ENCODE measurements at places on chromosomes 4 and X.

DNA sequence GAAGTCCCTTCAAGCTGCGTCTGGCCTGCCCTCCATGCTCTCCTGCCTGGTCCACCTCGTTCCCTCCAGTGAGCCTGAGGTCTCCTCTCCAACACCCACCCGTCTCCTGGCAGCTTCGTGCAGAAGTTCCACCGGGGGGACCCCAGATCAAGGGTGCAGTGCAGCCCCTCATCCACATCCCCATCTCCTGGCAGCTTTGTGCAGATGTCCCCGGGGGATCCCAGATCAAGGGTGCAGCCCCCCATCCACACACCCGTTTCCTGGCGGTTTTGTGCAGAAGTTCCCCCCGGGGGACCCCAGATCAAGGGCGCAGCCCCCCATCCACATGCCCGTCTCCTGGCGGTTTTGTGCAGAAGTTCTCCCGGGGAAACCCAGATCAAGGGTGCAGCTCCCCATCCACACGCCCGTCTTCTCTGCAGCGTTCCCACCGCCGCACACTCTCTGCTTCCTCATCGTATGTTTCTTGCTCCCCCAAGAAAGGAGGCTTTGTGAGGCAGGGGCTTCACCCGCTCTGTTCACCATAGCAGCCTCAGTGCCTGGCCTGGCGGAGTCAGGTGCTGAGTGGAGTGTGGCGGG lies 35.7 kb downstream of the PIGG start:
- no peak for DNase-seq

GRCh38 chr4:159216834-159217233 lies 114.0 kb downstream of the RAPGEF2 start:
- no peak for DNase-seq

DNA sequence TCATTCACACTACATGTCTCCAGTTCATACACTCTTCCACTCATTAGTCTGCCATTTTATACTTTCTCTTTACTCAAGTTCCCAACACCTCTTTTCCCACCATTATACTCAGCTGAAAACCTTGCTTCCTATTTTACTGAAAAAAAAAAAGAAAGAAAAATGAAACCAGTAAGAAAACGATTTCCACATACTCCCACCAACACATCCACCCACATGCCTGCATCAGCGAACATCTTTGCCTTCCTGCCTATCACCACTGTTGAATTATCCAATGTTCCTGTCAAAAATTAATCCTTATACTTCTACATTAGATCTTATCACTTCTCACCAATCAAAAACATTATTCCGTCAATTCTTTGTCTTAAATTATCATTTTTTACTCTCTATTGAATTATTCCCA lies 188.1 kb upstream of the FAM241A start:
- DNase-seq = no peak

GRCh38 chrX:107714206-107714891 lies 61.2 kb downstream of the TSC22D3 start:
- DNase-seq = no peak

DNA sequence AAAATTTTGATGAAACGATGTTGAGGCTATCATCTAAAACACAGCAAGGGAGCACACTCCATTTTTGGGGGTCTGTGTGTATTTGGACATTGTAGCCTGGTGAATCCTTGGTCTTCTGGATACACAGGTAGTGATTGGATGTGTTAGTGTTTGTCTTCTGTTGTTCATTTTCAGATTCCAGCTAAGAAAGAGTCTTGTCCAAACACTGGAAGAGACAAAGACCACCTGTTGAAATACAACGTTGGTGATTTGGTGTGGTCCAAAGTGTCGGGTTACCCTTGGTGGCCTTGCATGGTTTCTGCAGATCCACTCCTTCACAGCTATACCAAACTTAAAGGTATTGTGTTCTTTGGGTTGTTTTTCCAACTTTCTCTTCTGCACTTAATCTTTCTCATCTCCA lies 32.8 kb downstream of the NSD2 start:
- no peak for DNase-seq

GRCh38 chrX:137033774-137034507 lies at the start of gene GPR101:
Gene GPR101 (minus strand): TSS chrX:137033995. CDS start chrX:137031674, 2,321 bp downstream.
- DNase-seq = no peak

DNA sequence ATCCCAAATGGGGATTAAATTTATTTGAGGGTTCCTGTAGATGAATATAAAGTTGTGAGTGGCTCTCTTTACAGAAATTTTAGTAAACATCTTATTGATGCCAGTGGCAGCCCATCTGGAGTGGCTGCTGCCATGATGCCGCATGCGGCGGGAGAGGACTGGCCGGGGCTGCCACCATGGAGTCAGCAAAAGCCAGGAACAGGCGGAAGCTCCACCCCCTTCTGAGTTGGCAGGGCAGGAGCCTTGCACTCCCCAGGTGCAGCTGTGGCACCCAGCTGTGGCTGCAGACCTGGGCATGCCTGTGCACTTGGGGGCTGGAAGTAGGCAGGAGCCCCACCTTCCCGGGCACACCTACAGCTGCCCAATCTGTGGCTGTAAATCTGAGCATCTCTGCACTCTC lies 92.3 kb downstream of the KCNIP4 start:
- DNase-seq = no peak

GRCh38 chrX:36986231-36986630 lies 21.9 kb upstream of the FAM47C start:
- no peak for DNase-seq

DNA sequence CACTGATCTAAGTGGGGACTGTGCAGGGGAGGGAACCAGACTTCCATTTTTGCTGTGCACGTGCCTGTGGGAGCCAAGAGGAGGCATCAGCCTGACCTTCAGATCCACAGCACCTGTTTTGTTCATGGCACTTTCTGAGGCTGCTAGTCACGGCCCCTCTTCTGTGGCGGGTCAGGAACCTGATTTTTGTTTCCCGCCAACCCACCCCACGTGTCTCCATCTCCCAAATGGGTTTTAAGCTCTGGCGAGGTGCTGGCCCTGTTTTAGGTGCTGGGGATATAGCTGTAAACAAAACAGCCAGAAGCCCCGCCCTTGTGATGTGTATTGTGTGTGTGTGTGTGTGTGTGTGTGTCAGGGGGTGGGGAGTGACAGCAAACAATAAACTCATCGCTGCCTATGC lies 60.4 kb upstream of the GRPEL1 start:
- DNase-seq = no peak

DNA sequence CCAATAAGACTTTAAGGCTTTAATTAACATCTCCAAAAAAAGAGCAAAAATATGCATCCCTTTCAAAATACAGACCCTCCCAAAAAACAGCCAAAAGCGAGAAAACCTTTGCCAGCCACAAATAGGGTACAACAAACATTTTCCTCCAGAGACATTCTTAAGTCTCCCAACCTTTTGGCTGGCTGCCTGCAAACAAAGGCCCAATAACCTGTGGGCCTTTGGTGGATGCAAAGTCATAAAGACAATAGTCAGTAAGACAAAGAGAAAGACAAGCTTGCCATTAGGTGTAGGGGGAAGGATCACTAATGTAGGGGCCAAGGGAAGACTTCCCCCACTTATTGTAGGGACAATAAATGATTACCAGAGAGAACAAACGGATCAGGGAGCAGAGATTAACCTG lies 215.5 kb upstream of the ZFP42 start:
- DNase-seq = no peak

DNA sequence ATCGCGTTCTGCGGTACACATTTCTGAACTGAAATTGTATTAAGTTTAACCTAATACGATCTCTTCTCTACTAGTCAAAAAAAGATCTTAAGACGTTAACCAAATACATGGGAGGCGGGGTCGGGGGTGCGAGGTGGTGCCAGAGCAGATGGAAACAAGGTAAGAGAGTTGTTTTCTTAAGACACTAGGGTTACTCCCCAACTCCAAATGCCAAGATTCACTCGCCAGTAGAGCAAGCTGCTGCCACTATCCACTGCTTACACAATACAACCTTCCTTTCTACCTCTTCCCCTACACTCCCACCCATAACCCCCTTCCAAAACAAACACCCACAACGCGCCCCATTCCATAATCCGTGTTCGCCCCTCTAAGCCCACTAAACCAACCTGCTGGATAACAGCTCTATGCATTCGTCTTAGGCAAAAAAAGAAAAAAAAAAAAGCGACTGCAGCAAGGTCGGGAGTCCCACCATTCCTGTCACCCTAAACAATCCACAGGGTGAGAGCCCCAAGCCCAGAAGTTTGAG lies 1.3 kb downstream of the LCORL start:
- DNase-seq = no peak

DNA sequence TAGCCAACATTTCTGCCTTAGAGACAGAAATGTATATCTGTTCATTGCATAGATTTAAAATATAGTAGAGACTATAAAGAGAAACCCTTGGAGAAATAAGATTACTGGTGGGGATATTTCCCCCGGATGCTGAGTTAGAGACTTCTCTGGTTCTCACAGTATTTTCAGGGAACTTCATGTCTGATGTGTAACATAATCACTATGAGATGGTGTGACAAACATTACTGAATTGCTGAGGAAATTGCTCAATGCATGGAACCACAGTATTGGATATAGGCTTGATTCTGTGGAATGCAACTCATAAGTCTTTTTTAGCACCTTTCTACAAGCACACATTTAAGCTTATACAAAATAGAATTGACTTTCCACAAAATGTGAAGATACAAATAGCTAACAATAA lies 152.7 kb downstream of the SOWAHB start:
- DNase-seq = no peak

- DNase-seq = no peak
Observed at GRCh38 chr4:3025881-3026280, 48.5 kb downstream of the HTT-AS start.

DNA sequence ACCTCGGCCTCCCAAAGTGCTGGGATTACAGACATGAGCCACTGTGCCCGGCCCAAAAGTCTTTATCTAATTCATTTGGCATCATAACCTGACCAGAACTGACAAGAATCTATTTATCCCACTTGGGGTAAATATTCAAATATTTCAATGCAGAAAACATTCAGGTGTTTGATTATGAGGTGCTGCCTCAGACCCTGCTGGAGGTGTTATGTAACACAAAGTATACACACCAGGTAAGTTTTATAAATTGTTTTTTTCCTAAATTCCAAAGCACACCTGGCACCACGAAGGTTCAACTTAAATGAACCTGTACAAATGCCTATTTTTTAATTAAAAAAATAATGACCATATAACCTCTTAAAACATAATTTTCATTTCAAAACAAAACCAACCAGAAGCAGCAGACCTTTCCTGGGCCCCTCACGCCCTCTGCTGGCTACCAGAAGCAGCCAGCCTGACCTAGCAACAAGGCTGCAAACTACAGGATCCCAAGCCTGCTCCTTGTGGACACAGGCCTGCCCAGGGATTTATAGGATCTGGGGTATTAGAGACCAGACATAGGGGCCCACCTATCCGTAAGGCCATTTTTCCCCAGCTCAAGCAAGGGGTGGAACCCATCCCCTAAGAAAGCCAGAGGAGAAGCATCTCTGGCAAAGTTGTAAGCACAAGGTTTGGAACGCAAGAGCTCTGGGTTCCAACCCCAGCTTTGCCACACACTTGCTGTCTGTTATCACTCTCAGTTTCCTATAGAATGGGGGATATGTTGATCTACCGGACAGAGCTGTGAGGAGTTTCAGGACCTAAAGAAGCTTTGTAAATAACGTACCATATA lies 11.7 kb downstream of the OTUD5 start:
- DNase-seq = peak; percentile 50

- DNase-seq = no peak
Observed at GRCh38 chr4:85779165-85779564, 304.2 kb downstream of the ARHGAP24 start.

- DNase-seq = peak; percentile 73
Observed at GRCh38 chr4:184096561-184097240, 121.0 kb downstream of the ENPP6 start.

GRCh38 chr4:64334964-64335363 lies 74.3 kb downstream of the TECRL start:
- DNase-seq = no peak

- no peak for DNase-seq
Observed at GRCh38 chrX:129741880-129742758, 3.3 kb downstream of the XPNPEP2 start.

DNA sequence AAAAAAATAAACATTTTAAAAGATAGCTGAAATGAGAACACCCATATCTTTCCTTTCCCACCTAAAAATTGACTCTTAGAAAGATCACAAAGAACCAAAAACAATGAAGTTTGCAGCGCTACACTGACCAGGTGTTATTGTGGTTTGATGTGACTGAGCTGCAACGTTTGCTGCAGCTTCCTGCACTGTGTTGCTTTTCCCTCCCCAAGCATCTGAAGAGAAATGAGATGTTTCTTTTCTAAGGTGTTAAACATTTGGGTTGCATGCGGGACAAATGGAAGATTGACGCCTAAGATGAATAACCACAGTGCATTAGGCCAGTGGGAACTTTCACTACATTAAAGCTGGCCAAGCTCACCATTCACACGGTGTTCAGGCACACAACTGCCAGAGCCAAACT lies 8.9 kb downstream of the LEF1 start:
- DNase-seq = no peak

GRCh38 chrX:117376460-117376859 lies 740.1 kb downstream of the KLHL13 start:
- DNase-seq = no peak

DNA sequence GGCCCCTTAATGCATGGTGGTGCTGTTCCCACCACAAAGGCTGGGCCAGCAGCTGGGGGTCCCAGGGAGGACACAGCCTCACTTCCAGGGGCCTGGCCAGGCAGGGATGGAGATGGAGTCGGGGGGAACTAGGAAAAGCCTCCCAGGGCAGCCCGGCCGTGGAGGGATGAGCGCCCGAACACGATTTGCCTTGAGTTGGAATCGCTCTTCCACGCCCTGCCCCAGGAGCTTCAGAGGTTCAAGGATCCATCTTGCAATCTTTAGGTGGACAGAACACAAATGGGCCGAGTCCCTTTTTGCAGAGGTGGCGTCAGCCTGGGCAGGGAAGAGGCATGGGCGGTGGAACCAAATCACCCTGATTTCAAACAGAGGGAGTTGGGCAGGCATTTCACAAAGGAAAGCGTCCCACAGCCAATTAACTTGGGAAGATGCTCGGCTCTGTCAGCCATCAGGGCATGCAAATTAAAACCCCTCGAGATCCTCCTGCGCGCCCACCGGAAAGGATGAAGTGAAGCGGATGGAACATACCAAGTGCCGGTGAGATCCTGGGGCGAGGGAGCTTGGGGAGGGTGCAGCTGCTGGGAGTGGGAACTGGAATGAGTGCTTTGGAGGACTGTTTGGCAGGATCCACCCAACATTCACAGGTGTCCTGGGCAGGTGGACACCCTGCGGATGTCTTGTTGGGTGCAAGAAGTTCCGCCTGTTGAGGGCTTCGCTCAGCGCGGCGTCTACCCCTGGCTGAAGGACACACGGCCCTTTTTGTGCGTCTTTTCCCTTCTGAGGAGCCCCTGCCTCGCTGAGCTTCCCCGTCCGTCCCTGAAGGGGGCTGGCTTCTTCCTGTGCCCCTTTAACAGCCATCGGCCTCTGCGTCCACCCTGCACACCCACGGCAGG lies 75.7 kb downstream of the HTRA3 start:
- no peak for DNase-seq
